ENCODE measurements at places on chromosomes 16 and 17. TPM values are rescaled to one million over a fixed set of nuclear protein-coding genes. Genes with fewer than 3 reads are reported as not detected.

SCIMP gene
- total RNA-seq: 2.8 TPM

ELMO3 gene
- 5.6 TPM for total RNA-seq

CA7 gene
- total RNA-seq: not detected

ARHGAP44 gene
- total RNA-seq: not detected

TSPAN10 gene
- total RNA-seq: 0.86 TPM

ATP2C2 gene
- total RNA-seq: not detected

OSGIN1 gene
- total RNA-seq: 2.0 TPM

CMTM2 gene
- total RNA-seq: 0.58 TPM

UBALD2 gene
- 111 TPM for total RNA-seq

ASPHD1 gene
- total RNA-seq: not detected

SCGB1C2 gene
- not detected for total RNA-seq

TBC1D3I gene
- 0.47 TPM for total RNA-seq

KRT25 gene
- not detected for total RNA-seq

MT4 gene
- not detected for total RNA-seq

DNA sequence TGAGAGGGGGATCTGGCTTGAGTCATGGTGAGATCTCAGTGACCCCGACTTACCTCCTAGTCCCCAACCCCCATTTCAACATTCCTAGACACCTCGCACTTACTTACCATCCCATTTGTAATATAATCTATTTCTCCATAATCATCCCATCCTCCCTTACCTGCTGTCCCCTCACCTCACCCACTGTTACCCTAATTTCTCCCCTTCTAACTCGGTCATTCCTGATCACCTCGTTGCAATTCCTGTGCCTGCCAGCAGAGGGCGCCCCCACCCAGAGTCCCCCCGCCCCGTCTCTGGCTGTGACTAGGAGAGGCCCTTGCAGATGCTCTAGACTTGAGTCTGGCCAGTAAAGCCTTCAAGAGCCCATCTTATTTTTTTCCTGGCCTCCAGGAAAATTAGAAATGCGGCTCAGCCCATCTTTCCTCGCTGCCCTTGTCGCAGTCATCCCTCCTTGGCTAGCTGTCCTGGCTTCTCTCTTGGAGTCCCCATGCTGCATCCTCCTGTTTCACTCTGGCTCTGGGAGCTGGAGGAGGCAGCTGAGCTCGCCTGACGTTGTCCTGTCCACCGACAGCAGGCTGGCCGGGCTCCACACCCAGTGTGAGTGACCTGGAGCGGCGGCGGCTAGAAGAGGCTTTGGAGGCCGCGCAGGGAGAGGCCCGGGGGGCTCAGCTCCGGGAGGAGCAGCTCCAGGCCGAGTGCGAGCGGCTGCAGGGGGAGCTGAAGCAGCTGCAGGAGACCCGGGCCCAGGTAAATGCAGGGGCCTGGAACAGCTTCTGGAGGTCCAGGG is 5.0 kb downstream of the TBKBP1 start:
- no peaks in the 10 kb centered on the region for H3K36me3 ChIP-seq
- H3K4me3 ChIP-seq: no peak overlapping the region
- H3K27me3 ChIP-seq: no peaks in the 10 kb centered on the region
- peaks cover 48% of the 10 kb centered on the region for H3K4me1 ChIP-seq

- H3K4me3 ChIP-seq: peak overlapping the region; percentile 93
- H3K27ac ChIP-seq: peak overlapping the region; percentile 97
- no peaks in the 10 kb centered on the region for H3K27me3 ChIP-seq
Observed at GRCh38 chr16:11743308-11744074, 834 bp upstream of the TXNDC11 start.

DNA sequence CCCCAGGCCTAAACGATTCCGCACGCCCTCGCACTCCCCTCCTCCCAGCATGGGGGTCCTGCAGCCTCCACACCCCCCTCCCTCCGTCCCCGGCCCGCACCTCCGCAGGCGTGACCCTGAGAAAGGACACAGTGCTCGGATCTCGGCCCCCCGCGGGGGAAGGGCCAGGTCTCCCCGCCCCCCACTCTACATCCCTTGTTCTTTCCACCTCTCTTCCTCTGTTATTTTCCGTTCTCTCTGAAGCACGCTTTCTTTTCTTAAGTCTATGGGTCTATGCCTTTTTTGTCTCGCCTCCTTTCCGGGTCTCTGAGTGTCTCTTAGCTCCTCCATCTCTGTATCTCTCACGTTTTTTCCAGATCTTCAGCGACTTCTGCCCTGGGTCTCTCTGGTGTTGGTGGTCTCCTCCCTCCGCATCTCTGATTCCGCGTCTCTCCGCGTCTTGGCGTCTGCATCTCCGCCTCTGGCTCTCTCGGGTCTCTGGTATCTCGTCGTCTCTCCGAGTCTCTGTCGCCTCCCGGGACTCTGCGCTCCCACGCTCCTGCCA is 2.1 kb upstream of the HES7 start:
- H3K27ac ChIP-seq: peak overlapping the region; percentile 72
- no peak for DNase-seq
- H3K4me3 ChIP-seq: peak overlapping the region; percentile 96
- H3K4me1 ChIP-seq: peaks cover 37% of the 10 kb centered on the region
- peaks cover 26% of the 10 kb centered on the region for H3K27me3 ChIP-seq
- H3K36me3 ChIP-seq: peaks cover 4% of the 10 kb centered on the region

GRCh38 chr16:67648764-67649407 is 3.9 kb downstream of the CARMIL2 start:
- H3K27me3 ChIP-seq: no peaks in the 10 kb centered on the region
- peaks cover 12% of the 10 kb centered on the region for H3K4me1 ChIP-seq
- peak overlapping the region; percentile 45 for H3K27ac ChIP-seq
- H3K36me3 ChIP-seq: no peaks in the 10 kb centered on the region
- DNase-seq: no peak
- H3K4me3 ChIP-seq: no peak overlapping the region

DNA sequence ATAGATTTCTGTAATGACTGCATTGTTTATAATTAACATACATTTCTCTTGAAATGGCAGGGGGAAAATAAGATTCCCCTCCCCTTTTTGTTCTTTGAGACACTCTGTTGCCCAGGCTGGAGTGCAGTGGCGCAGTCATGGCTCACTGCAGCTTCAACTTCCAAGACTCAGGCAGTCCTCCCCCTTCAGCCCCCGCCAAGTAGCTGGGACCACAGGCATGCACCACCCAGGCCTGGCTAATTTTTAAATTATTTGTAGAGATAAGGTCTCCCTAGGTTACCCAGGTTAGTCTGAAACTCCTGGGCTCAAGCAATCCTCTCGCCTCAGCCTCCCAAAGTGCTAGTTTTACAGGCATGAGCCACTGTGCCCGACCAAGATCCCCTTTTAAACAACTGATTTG is 67.7 kb downstream of the KATNIP start:
- no peak overlapping the region for H3K4me3 ChIP-seq
- H3K36me3 ChIP-seq: no peaks in the 10 kb centered on the region
- no peak overlapping the region for H3K27ac ChIP-seq

- no peak for DNase-seq
- H3K27ac ChIP-seq: peak overlapping the region; percentile 82
- no peaks in the 10 kb centered on the region for H3K36me3 ChIP-seq
- peaks cover 14% of the 10 kb centered on the region for H3K4me1 ChIP-seq
- H3K4me3 ChIP-seq: peak overlapping the region; percentile 87
- H3K27me3 ChIP-seq: no peaks in the 10 kb centered on the region
Observed at GRCh38 chr16:14307527-14308367, 236.6 kb downstream of the MRTFB start.

GRCh38 chr17:64056269-64057005 is 36.0 kb upstream of the ICAM2 start:
- peaks cover 26% of the 10 kb centered on the region for H3K36me3 ChIP-seq
- H3K27me3 ChIP-seq: no peaks in the 10 kb centered on the region
- DNase-seq: no peak
- peaks cover 31% of the 10 kb centered on the region for H3K4me1 ChIP-seq

DNA sequence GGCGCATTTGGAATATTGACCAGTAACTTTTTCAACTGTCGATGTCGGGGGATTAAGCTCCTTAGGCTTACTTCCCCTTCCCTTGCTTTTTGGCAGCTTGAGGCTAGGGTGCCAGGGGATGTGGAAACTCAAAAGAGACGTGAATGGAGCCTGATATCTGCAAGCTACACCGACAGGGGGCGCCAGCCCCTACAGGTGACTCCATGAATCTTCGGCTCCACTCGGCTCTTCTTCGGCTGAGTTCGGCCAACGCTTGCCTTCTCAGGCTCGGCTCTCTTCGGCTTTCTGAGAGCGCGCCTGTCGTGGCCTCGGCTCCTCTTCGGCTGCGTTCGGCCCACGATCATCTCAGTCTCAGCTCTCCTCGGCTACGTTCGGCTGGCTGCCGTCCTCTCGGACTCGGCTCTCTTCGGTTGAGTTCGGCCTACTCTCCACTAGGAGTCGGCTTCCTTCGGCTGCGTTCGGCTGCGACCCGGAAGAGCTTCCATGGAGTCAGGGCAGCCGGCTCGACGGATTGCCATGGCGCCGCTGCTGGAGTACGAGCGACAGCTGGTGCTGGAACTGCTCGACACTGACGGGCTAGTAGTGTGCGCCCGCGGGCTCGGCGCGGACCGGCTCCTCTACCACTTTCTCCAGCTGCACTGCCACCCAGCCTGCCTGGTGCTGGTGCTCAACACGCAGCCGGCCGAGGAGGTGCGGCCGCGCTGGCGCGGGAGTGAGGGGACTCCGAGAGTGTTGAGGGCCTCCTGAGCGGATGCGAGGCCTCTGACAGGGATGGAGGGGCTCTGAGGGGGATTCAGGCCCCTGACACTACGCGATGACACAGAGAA is at the start of gene ERCC4:
Gene ERCC4 (plus strand): TSS at position 472 of the 827 bp plus-strand sequence. CDS start 12 bp downstream, at position 484.
- peaks cover 28% of the 10 kb centered on the region for H3K4me1 ChIP-seq
- H3K4me3 ChIP-seq: peak within 1 kb of the TSS; percentile 94
- DNase-seq: peak; percentile 99

DNA sequence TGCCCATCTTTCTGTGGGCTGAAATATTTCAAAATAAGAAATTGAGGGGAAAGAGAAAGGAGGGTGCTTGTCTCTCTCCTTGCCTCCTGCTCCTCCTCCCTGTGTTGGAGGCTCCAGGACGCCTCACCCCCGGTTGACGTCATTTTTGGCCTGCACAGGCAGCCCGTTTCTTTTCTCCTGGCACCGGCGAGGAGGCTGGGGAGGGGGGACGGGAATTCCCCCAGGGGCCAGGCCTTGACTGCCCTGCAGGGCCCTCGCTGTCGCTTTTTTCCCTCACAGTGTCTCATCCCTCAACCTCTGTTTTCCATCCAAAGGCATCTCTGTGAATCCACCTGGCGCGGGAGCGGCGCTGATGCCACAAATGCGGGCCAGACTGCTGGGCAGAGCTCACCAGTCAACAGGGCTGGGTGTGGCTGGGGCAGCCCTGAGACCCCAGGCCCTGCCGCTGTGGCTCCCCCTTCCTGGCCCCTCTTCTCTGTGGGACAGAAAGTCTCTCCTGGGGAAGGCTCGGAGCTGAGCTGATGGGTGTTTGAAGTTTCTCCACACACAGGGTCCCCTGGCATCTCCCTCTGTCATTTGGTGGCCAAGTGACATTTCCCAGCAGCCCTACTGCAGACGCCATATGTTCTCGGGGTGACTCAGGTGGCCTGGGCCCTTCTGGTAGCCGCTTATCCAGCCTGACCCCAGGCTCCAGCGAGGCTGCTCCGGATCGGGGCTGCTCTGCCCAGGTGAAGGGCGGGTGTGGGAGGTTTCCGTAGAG is 16.0 kb downstream of the CENPX start:
- no peaks in the 10 kb centered on the region for H3K4me1 ChIP-seq
- H3K27ac ChIP-seq: no peak overlapping the region
- H3K36me3 ChIP-seq: no peaks in the 10 kb centered on the region
- H3K27me3 ChIP-seq: no peaks in the 10 kb centered on the region
- H3K4me3 ChIP-seq: no peak overlapping the region
- DNase-seq: no peak

- H3K27ac ChIP-seq: no peak overlapping the region
- peaks cover 9% of the 10 kb centered on the region for H3K36me3 ChIP-seq
- no peaks in the 10 kb centered on the region for H3K27me3 ChIP-seq
- H3K4me3 ChIP-seq: no peak overlapping the region
Observed at GRCh38 chr17:51180486-51180885, 14.3 kb downstream of the NME2 start.

DNA sequence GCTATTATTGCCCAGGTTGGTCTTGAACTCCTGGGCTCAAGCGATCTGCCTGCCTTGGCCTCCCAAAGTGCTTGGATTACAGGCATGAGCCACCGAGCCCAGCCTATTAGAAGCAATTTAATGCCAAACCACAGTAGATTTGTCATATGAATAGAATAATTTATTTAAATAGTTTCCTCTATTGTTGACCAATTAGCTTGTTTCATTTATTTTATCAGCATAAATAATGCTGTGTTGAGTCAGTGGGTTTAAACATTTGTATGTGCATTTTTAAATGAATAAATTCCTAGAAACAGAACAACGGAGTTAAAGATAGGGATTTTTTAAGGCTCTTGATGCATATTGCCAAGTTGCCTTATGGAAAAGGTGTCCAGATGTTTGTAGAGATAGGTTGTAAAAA is 26.7 kb downstream of the FTO start:
- peaks cover 19% of the 10 kb centered on the region for H3K4me1 ChIP-seq
- H3K4me3 ChIP-seq: no peak overlapping the region
- H3K27ac ChIP-seq: no peak overlapping the region
- DNase-seq: no peak
- H3K27me3 ChIP-seq: no peaks in the 10 kb centered on the region
- peaks cover 11% of the 10 kb centered on the region for H3K36me3 ChIP-seq

DNA sequence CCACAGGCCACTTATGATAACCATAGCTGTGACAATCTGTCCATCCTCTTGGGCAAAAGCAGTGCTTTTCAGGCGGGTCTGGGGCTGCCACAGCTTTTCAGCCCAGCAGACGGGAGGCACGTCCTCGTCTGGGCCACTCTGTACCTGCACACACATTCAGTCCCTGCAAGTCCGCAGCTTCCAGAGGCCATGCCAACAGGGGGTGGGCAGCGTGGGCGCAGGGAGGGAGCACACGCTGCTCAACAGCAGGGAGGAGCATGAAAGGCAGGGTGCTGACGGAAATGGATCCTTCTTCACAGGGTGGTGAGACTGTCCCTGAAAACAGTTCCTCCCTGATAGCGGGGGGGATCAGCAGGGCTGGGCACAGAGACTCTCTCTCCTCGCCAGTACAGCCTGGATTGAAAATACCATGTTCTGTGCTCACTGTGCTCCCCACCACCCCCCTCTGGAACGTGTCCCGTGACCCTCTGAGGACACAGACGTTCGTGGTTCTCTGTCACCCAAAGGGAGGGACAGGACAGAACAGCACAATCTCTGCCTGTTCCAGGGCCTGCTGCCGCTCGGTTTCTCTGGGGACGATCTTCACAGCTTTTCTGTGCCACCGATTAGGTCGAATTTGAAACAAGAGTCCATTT is 41.7 kb downstream of the PEMT start:
- H3K27ac ChIP-seq: no peak overlapping the region
- no peaks in the 10 kb centered on the region for H3K4me1 ChIP-seq
- no peak for DNase-seq
- no peak overlapping the region for H3K4me3 ChIP-seq
- H3K36me3 ChIP-seq: no peaks in the 10 kb centered on the region

- H3K27me3 ChIP-seq: no peaks in the 10 kb centered on the region
- no peaks in the 10 kb centered on the region for H3K36me3 ChIP-seq
- H3K4me1 ChIP-seq: peaks cover 22% of the 10 kb centered on the region
Observed at GRCh38 chr16:90008708-90009145, 10.5 kb downstream of the DBNDD1 start.

GRCh38 chr16:18833707-18834505 is 32.6 kb upstream of the ARL6IP1 start:
- H3K27me3 ChIP-seq: no peaks in the 10 kb centered on the region
- no peak for DNase-seq
- no peak overlapping the region for H3K27ac ChIP-seq
- no peak overlapping the region for H3K4me3 ChIP-seq
- H3K4me1 ChIP-seq: no peaks in the 10 kb centered on the region

- H3K4me3 ChIP-seq: peak overlapping the region; percentile 45
- peaks cover 89% of the 10 kb centered on the region for H3K4me1 ChIP-seq
- H3K36me3 ChIP-seq: peaks cover 61% of the 10 kb centered on the region
- peak overlapping the region; percentile 92 for H3K27ac ChIP-seq
Observed at GRCh38 chr17:8948462-8948861, 17.0 kb downstream of the PIK3R5 start.
